Posterior vena cava (tissue), 2 donors: ENCODE measurements at places on chromosomes 12 and 14.

GRCh38 chr14:68459480-68460136, 333.3 kb downstream of the ZFP36L1 start:
- DNase-seq = no peak

DNA sequence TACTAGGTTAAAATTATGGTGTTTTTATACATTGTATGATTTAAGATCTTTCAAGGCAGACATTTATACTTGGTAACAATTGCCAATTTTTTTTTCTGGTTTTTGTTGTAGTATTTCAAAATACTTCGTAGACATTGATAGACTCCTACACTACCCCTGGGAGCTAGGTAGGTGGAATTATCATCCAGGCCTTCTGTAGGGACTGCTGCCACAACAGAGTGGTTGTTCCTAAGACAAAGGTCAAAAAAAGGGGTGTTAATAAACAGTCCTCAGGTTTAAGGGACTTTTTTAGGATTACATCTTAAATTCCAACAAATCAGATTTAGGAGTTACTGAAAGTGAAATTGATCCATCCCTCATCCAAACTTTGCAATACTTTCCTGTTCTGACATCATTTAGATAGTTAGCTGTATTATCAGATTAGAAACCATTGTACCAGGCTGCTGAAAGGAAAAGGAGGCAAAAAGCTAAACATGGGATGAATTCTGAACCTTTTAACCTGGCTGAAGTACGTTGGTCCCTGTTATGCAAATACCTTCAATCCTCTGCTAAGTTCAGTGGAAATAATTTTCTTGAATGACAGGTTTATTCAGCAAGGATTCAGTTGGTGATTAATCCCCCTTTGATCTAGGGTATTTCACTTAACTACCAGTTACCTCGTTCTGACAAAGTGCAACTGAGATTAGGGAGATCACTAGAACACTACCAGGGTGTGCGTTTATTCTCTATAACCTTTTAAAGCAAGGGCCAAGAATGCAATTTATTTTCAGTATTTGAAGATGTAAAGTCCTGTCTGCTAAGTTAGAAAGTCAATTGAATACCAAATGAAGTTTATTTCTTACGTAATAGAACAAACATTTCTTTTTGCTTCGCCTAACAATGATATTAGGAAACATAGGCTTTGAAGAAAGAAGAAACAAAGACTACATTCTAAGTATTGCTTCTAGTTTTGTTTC, 23.2 kb downstream of the AP5M1 start:
- DNase-seq = no peak

DNA sequence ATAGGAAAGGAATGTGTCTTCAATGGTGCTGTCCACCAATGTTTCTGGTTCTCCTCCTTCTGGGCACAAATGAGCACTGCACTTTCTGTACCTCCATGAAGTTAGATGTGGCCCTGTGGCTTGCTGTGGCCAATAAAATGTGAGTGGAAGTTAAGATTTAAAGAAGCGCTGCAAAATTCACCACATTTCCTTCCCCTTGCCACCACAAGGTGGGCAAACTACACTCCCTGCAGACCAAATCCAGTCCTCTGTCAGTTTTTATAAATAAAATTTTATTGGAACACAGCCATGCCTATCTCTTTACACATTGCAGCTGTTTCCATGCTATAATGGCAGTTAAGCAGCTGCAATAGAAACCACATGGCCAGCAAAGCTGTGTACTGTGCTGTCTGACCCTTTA, 141.4 kb upstream of the TMPO start:
- no peak for DNase-seq

DNA sequence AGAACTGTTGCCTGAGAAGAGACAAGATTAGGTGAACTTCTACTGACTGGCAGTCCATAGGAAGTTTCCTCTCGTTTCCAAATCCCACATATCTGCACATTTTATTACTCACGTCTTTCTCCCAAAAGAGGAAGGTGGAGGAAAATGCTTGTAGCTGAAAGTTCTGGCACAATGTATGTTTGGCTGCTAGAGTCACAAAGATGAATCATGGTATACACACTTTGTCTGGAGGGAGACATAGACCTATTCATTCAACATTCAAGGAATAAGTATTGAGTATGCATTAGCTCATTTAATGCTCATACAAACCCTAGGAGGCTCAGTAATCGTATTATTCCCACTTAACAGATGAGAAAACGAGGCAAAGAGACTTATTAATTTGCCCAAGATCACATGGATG, 291.8 kb downstream of the FOXN3 start:
- DNase-seq = no peak

GRCh38 chr12:18296201-18296908, 35.0 kb downstream of the PIK3C2G start:
- DNase-seq = no peak

DNA sequence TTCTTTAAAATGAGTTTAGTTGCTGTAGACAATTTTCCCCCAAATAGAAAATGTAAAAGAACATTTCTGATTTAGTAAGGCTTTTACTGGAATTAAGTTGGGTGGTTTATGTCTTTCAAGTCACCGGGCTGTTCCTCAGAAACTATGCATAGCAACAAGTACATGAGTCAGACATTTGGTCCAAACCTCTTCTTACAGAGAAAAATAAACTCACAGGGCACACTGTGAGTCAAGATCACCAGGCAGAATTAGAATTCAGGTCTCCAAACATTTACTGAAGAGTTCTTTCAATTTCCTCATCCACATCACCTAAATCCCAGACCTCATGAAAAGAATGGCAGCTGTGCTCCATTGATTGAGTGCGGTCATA, 476.1 kb upstream of the SOX5 start:
- DNase-seq = no peak

GRCh38 chr12:8455727-8456360, at the start of gene CLEC6A:
TSS of gene CLEC6A (plus strand) at chr12:8455962. CDS start at chr12:8456112, 150 bp downstream.
- no peak for DNase-seq

- DNase-seq = no peak
These were observed 373.3 kb downstream of the RGS6 start for GRCh38 chr14:72305561-72305960.

DNA sequence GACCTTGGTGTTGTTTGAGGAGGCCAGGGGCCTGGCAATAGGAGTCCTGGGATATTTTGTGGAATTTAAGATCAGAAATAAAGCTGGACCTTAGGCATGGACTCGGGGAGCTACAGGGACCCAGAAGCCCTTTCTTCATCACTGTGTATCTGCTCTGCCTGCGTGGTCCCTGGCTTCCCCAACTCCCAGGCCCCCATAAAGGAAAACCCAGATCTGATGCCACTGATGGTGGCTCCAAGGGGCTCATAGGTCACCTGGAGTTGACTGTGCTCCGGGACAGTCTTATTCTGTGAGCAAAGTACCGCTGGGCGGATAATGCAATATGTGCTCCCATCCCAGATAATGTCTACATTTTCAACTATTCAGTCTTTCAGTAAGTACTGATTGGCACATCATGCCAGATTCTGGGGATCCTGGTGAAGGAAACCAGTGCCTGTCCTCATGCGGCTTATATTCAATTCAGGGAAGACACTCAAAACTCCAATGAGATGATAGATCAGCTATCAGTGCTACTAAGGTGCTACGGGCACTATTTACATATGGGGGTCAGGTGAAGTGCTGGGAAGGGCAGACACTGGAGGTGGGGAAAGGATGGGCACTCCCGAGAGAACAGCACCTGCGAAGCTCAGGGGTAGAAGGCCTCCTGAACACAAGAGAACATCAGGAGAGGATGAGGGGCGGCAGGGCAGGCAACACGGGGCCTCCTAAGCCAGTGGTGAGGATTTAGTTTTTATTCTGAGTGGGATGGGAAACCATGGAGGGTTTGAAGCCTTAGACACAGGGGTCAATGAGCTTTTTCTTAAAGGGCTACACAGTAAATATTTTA, 5.5 kb upstream of the SELPLG start:
- DNase-seq = no peak

DNA sequence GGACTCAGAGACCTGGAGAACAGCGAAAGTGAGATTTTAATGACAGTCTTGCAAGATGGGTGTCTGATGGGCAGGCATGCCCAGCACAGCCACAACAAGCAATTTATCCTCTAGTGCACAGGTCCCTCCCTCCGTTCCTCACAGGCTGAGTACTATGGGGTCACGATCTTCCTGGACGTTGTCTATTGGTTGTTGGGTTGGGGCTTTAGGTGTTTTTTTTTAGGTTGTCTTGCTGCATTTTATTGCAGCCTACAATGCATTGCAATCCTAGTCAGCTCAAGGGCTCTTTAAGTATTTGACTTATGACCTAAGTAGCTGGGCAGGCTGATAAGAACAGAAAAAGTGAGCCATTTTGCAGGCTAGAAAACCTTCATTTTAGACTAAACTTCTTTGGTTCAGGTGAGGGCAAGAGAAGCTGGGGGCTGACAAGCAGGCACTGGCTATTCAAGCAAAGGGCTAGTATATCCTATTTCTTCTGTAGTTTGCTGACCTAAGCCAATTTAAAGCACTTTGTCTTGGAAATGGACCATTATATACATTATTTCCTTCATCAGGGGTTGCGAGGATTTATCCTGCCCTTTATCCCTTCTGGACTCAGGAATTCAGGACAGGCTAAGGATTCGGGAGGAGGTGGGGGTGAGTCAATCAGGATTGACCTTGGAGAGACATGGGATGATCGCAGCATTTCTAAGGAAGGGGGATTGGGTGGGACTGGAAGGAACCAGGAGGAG, 6.0 kb downstream of the KRT7 start:
- no peak for DNase-seq

DNA sequence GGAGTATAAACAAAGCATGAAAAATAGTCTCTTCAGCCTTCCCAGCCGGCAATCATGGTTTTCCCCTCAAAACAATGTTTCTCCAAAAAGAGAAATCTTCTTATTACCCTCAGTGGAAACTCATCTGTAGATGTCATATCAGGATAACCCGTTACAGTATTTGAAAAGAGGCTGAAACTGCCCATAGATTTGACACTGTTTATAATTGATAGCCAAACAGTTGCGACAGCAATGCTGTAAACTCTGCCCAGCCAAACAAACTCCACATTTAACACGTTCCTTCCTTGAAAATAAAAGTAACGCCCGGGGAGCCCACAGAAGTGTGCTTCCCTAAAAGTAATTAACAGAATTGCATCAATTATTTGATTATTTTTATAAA, 201.3 kb upstream of the FOXN3 start:
- no peak for DNase-seq
